CD14-positive monocyte (primary cell): ENCODE measurements at places on chromosomes 2 and 18.
A peak's percentile ranks its signal among the peaks of the same experiment; 100 is the strongest.

- DNase-seq = no peak
These were observed 130.2 kb upstream of the ID2 start for GRCh38 chr2:8551622-8552074.

DNA sequence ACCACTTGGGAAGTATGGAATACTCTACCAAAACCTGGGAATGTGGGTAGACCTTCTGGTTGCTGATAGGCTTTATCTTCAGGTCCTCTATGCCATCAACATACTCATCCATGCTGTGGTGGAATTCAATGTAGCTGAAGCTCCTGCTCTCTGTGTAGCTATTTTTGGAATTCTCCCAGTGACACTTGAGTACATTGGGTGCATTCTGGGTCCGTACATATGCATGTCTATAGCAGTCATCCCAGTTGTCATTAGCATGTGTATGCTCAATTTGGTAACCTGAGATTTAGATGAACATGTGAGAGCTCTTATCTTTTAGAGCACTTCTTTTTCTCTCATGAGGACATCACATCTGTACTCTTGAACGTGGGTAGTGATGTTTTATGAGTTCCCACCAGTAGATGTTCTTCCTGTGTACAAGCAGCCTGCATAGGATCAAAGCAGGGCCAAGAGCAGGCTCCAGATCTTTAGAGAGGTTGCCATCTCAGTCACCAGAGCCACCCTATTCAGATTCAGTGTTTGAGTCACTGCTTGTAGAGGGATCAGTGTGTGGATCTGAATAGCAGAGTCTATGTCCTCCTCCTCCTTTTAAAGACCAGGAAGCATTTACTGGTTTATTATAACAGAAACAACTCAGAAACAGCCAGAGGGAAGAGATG lies 65.9 kb downstream of the MGAT5 start:
- DNase-seq = no peak

DNA sequence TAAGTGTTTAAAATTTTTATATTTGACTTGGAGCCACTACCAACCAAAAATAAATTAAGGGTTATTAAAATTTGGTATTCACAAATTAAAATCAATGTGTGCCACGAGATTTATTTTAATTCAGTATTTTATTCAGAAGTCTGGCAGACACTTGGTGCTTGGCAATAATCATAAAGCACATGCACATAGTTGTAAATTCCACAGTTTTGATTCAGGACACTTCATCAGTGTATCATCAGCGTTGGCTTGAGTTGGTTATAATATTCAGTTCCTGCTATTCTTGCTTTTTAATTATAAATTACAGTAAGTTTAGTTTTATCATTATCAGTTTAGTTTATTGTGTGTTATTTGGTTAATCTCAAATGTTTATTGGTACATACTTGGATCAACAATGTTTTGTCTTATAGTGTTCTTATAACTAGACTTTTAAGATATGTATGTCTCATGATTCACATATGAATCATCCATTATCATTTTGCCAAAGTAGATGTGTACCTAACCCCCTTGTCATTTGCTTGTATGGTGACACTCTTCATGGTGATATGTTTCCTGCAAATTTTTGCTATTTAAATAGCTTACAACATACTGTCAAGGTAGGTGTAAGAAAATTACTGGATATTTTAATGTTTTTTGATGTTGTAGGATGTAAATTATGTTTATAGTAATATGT lies 237.9 kb downstream of the BABAM2 start:
- no peak for DNase-seq

- DNase-seq = peak; percentile 41
These were observed 15.0 kb upstream of the OTOF start for GRCh38 chr2:26492749-26493515.

DNA sequence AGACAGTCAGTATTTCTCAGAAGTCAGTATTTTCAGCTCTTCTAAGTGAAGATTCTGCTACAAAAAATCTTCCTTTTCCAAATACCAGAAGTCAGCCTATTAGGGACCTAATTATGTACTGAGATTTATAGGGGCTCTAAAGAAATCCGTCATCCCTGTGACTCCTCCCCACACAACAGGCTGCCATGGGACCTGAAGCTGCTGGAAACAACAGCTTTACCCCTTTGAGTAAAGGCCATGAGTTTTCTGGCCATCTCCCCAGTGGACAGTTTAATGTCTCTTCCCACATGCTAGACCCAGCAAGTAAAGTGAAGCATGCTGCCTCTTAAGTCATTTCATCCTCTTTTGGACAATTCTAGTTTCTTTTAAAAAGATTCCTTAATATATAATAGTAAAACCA lies 255.7 kb upstream of the ACVR2A start:
- DNase-seq = no peak

GRCh38 chr2:189595417-189595816 lies 14.8 kb upstream of the SLC40A1 start:
- no peak for DNase-seq
